ENCODE measurements at places on chromosomes 2 and 18.

DNA sequence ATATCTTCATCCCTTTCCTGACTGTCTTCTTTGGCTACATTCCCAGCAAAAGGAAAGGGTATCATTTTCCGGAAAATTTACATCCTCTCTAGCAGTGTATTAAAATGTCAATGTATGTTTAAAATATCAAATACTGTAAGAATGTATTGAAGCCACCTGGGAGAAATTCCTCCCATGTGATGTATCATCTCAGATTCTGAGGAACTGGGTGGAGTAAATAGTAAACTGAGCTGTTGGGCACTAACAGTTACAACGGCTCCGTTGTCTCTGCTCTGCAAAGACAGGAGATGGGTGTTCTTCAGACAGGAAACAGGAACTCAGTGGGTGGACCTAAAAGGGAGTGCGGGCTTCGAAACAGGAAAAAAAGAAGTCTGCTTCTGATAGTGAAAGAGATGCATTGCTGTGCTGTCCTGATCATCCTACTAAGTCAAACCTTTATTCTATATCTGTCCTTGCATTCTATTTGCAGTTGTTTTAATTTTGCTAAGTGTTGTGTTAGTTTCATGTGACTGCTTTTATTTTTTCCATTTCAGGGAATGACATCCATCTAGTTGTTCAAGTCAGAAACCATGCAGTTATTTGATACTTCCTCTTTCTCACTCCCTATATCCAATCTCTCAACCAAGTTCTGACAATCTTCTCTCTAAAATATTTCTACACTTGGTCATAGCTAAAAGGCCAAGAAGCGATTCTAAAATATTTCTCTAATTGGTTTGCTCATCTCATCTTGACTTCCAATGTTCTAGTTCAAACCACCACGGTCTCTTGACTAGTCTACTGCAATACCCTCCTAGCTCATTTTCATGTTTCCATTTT is 19.4 kb downstream of the DOK1 start:
- DNase-seq: no peak

DNA sequence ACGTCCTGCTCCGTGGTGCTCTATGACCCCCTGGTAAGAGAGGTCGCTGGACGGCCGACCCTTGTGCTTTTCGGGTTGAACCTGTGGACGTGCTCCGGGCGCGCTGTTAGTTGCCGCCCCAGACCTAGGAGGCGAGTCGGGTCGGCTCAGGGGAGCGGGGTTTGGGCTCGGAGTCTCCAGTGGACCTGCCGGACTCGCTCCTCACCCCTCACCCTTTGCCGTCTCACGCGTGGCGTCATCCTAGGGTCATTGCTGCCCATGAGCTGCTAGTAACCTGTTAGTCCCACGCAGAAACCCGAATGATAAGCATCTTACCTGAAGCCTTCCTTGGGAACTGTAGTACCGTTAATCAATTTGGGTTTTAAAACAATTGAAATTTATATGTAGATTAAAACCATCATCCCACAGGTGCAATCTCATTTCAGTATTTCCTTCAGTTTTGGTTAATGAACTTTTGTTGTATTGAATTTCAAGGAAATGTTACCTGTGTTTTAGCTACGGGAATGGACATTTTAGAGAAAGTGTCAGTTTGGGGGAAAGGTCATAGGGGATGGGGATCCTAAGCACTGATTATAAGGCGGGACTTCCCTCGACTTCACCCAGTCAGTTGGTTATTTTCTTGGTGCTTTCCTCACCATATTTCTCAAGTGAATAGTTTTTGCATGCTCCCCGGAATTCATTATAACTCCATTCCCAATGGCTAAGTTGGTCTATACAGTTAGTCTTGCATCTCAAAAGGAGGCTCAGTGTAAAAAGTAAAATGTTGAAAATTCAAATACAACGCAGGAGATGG is 536 bp downstream of the ELP2 start:
- DNase-seq: no peak

GRCh38 chr18:51041677-51042352 is 11.8 kb downstream of the SMAD4 start:
- DNase-seq: no peak

- DNase-seq: no peak
Measured at GRCh38 chr18:36350251-36350651, 52.7 kb downstream of the FHOD3 start.

DNA sequence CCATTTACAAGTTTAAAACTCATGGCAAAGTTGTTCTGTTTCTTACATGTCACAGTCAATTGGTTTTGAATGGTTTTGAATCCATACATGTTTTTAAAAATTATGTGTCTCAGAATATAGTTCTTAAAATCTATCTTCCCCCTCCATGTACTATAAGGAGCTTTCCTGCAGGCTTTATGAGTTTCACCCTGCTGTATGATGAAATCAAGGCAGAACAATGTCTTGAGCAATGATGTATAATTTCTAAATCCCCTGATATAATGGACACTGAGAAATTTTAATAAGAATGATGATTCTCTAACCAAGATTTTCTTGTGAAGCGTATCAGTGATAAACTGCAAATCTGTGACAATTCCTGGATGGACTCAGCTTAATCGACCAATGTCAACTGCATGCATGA is 10.6 kb upstream of the ZNF516 start:
- no peak for DNase-seq

DNA sequence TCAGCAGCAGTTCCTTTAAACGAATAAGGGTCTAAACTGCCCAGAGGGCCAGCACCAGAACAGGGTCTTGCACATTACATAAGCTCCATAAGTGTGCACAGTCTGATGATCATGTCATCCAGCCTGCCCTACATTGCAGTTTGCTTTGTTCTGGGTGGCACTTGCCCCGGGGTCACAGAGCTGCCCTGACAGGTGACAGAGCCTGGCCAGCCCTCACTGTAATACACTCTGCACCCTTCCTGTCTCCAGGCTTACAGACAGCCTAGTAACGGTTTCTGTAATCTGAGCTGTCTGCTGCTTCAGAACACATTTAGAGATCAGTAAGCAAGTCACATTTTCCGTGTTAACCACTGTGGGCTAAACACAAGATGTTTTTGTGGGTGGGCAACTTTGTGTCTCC is 213.3 kb downstream of the FAM210A start:
- DNase-seq: no peak

- no peak for DNase-seq
Measured at GRCh38 chr2:216006164-216006663, 7.1 kb downstream of the MREG start.

DNA sequence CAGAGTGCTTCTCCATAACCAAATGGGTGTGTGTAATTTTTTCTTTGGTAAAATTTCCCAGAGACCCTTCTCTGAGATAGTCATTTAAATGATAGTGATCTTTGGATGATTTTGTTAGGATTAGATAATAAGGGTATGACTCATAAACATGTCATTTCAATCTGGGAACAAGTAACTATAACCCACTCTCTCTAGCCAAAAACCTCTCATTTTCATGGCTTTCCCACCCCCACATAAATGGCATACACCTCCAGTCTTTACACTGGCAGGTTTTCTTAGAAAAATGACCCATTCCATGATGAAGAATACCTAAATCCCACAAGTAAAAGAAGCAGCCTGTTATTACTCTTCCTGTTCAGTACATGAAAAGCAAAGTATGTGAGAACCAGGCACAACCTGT is 572.0 kb upstream of the ZEB2 start:
- DNase-seq: no peak

DNA sequence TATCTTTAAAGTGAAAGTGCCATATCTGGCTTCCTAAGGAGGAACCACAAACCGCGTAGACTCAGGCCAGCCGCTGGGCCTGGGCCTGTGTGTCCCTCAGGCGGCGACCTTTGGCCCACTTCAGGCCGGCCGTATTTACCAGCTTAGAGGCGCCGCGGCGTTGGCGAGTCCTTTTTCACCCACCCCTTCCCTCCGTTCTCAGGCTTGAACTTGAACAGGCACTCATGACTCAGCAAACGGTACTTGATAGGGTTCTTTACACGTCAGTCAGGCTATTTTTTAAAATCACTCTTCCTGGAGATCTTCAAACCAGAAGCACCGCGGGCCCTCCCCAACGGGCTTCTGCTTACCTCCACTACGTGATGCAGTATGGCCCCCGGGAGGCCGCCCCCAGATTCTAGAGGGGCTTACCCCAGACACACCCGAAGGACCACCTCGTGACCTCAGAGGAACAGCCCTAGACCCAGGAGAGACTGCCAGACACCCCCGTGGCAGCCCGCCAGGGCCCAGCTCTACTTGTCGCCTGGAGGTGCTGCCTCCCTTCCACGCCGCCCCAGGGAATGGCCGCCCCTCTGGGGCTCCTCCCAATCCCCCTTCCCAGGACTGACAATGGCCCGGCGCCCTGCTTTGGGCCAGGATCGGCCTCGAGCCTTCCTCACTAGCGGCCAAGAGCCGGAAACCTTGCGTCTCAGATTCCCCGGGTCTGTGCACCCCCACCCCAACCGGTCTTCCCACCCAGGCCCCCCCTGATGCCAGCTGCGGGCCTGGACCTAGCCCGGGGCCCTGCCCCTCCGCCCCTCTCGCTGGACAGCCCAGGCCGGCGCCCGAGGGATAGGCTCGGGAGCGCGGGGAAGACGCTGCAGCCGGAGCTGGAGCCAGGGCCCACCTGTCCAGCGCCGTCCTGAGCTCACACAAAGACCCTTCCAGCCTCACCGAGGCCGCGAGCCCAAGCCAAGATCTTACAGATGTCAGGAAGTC is 33.8 kb upstream of the IMPA2 start:
- DNase-seq: peak; percentile 97

DNA sequence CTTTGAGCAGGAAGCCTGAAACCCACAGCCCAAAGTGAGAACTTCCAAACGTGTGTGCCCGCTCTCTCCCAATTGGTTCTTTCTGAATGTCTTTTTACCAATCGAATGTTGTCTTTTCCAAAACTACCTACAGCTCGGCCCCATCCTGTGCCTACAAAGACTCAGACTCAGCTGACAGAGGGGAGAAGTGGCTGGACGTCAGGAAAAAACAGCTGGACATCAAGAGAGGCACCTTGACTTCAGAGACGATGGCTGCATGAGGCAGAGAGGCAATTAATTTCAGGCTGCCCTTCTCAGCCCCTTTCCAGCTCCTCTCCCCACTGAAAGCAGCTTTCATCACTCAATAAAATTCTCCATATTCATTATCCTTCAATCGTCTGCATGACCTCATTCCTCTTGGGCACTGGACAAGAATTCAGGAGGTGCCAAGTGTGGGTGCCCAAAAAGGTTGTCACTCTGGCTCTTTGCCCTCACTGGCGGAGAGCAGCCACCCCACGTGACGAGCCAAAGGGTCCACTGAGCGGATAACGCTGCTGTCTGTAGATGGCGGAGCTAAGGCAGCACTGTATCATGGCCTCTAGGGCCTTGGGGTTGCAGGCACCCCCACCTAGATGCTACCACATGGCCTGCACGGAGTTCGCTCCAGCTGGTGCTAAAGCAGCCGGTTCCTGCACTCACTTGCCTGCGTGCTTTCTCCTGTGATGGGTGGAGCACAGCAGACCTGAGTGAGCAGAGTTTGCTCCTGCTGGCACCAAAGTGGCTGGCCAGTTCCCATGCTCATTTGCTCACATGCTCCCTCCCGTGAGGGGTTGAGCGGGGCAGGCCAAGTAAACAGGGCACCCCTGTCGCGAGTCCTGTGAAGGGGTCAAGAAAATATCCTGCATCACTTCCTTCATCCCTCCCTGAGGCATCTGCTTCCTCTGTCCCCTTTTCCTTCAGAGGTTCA is 37.9 kb downstream of the FAM210A start:
- no peak for DNase-seq

GRCh38 chr2:44969936-44970335 is 28.4 kb downstream of the SIX3 start:
- no peak for DNase-seq

DNA sequence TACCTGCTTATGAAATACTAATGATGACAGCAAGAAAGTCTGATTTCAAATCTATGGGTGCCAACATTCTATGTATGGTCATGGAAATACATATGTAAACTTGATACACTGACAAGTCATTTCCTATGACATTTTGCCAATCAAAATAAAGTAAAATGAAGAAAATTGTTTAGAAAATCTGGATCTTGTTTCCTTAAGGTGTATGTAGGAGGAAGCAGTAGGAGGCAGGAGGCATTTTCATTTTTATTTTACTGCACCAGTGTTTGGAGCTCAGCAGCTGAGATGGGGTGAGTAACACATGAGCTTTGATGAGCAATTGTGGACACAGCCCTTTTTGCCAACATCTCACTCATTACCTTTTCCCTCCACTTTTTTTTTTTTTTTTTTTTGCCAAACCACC is 167.0 kb downstream of the AFF3 start:
- DNase-seq: no peak

- no peak for DNase-seq
Measured at GRCh38 chr18:63339920-63340484, 20.4 kb upstream of the BCL2 start.

DNA sequence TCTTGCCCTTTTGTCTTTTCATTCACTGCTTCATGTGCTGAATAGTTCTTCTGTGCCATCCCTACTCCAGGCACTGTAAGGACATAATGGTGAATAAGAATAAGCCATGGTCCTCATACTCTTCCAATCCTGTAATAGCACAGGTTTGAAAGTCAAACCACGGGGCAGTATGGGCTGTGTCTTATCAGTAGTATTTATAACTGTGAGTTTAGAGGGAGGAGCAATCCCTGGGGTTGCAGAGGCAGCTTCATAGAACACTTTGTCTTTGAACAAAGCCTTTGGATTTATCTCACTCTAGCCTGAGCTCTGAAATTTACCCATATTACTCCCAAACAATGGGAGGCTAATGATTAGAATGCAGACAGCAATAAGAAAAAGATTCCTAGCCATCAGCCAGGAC is 30.2 kb upstream of the ALK start:
- no peak for DNase-seq

DNA sequence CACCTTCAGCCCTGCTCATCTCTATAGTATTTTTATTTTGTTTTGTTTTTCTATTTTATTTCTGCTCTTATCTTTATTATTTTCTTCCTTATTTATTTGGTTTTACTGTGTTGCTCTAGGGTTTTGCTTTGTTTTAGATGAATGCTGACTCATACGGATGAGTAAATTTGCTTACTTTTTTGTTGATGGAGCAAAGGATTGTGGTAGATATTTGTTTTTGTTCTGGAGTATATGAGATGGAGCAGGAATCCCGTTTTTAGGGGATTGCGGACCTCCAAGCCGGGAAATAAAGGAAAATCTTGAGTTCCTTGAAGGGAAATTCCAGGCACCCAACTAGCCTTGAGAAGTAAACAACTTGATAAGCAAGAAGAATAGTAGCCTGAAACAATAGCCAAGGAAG is 15.3 kb upstream of the COLEC12 start:
- DNase-seq: no peak

- no peak for DNase-seq
Measured at GRCh38 chr2:168030862-168031624, 216.4 kb downstream of the STK39 start.

GRCh38 chr2:103010751-103011150 is 248.9 kb downstream of the TMEM182 start:
- DNase-seq: no peak

GRCh38 chr18:56076723-56077122 is 488.7 kb upstream of the TCF4 start:
- DNase-seq: no peak

GRCh38 chr2:219507581-219508443 is 6.5 kb upstream of the ASIC4 start:
- DNase-seq: no peak

- no peak for DNase-seq
Measured at GRCh38 chr2:68027959-68028358, 34.8 kb downstream of the C1D start.

- DNase-seq: no peak
Measured at GRCh38 chr2:55729136-55729685, 35.6 kb upstream of the PNPT1 start.

GRCh38 chr2:33577084-33577483 is 22.0 kb downstream of the FAM98A start:
- no peak for DNase-seq

All from pancreas (tissue), 10 donors.